NCI-H774 (cell line): ENCODE measurements at places on chromosomes 12 and 14.

- DNase-seq = no peak
Measured at GRCh38 chr14:99047441-99048031, 224.5 kb downstream of the BCL11B start.

DNA sequence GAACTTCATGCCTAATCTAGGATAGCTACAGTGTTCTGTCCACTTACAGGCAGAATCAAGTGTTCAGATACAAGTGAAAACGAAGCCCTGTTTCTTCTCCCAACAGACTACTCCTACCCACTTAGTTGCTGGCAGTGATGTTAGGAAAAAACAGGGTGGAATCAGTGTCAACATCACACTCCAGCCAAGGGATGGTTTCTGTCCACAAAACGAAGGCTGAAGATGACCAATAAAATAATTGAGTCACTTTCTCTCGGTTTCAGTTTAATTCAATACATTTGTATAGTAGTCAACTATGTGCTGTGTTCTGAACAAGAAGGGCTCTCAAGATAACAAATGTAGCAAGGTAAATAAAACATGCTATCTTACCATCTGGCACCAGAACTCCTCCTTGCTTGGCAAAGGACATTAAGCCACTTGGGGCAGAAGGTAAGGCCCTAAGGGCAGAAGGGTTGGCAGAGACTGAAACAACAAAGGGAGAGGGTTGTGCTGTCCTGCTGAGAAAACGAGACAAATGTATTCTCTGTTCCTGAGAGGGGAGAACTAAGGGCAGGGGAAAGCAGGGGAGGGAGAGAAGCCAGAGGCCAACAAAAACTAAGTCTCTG lies 393.6 kb downstream of the DPF3 start:
- DNase-seq = no peak

- DNase-seq = no peak
Measured at GRCh38 chr12:57164966-57165625, 17.7 kb upstream of the LRP1-AS start.

DNA sequence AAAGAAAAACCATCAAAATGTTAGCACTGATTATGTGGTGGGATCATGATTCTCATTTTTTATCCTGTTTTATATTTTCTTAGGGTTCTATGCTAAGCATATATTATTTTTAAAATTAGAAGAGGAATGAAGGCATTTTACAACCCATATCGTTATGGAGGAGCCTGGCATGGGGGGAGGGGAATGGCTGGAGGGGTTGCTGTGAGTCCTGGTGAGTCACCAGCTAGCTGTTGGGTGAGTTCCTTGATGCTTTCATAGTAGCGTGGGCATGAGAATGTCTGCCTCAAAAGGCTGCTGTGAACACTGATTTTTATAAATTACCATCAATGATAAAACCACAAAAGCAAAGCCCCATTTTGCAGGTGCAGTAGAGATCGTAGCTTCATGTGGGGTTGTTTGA lies 46.9 kb downstream of the C14orf132 start:
- no peak for DNase-seq

DNA sequence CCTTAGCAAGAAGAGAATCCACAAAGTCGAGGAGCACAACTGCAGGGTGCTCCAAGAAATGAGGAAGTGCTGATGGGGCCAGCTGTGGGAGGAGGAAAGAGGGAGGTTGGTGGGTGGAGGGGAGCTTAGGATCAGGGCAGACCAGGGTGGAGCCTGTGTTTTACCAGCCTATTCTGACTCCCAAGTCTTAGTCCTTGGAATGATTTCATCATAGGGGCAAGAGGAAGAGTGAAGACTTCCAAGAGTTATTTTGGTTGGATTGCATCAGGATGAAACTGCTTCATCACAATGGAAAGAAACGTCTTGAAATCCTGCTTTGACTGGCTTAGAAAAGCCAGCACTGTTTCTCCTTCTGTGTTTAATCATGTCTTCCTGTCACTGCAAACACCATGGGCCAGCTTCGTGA lies 194.0 kb downstream of the DPF3 start:
- DNase-seq = no peak

DNA sequence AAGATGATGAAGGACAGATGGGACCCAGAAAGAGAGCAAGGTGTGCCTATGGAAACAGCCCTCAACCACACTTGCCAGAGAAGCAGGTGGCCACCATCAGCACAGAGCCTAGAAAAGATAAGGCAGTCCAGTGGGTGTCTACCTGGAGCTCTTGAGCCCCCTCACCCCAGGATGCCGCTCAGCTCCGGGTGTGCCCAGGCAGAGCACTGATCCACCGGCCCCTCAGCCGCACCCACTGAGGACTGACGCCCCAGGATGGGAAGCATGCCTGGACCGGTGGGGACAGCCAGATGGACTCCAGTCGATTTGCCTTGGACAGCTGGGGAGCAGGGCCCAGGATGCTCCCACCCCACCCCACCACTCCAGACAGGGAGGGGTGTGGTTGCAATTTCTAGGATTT lies 15.1 kb upstream of the ZFP36L1 start:
- DNase-seq = no peak

DNA sequence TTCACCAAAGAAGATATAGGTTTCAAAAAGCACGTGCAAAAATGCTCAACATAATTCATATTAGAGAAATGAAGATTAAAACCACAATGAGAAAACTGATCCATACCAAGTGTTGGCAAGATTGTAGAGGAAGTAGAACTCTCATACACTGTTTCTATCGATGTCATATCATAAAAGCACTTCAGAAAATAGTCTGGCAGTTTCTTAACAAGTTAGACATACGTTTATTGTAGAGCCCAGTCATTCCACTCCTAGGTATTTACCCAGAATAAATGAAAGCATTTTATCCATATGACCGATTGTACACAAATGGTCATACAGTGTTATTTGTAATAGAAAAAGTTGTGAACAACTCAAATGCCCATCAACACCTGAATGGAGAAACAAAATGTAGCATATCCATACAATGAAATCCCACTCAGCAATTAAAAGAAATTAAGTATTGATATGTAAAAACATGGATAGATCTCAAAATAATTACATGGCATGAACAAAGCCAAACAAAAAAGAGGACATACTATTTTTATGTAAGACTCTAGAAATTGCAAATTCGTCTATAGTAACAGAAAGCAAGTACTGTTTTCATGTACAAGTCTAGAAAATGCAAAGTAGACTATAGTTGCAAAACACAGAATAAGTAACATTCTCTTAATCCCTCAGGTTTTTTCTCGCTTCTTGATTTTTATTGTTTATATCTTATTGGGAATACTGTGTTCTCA lies 41.0 kb downstream of the USP15 start:
- no peak for DNase-seq

DNA sequence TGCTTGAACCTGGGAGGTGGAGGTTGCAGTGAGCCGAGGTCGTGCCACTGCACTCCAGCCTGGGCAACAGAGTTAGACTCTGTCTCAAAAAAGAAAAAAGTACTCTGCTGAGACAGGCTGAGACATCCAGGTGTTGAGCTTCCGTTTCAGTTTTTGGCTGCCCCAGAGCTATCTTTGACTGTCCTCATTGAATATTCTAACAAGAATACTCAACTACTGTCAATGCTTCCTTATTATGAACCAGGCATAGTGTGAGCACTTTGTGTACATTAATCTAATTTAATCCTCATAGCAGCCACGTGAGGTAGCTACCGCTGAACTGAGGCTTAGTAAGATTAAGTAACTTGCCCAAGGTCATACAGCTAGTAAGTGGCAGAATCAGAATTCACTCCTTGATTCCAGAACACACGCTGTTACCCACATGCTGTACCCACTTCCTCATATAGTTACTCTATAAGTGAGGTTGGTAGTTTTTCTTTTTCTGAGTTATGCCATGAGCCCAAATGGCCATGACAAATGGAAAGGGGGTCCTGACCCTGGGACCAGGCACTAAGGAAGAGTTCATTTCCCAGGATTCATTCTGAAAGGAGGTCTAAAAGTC lies 11.3 kb downstream of the ALDH1L2 start:
- no peak for DNase-seq

GRCh38 chr12:3551976-3552725 lies 61.1 kb downstream of the PRMT8 start:
- no peak for DNase-seq

DNA sequence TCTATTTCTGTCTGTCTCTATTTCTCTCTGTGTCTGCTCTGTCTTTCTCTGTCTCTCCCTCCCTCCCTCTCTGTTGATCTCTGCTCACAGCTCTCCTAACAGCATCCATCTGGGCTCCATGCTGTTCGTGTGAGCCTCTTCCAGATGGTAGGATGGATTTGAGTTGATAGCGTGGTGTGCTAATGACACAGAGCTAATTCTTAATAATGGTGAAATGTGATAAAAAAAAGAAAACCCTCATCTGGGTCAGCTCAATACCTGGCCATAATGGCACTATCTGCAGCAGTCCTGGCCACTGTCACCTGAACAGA lies 96.4 kb downstream of the AACS start:
- DNase-seq = no peak

- DNase-seq = no peak
Measured at GRCh38 chr12:76921891-76922664, 43.3 kb upstream of the CSRP2 start.

DNA sequence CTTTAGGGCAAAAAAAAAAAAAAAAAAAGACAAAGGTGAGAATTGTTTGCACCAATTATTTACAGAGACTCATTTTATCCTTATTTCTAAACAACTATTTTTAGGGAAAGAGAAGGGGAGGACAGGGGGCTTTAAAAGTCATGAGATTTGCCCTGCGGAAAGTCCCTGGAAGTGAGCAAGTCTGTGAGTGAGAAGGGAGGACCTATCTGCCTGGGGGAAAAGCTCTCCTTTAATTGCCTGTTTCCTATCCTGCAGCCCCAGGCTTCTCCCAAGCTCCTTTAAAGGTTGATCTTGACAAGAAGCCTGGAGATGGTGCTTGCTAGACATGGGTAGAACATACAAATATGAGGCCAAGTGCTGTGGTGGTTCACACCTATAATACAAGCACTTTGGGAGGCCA lies 8.3 kb upstream of the CHST11 start:
- no peak for DNase-seq

- DNase-seq = no peak
Measured at GRCh38 chr14:20400589-20400964, 12.7 kb downstream of the TEP1 start.

DNA sequence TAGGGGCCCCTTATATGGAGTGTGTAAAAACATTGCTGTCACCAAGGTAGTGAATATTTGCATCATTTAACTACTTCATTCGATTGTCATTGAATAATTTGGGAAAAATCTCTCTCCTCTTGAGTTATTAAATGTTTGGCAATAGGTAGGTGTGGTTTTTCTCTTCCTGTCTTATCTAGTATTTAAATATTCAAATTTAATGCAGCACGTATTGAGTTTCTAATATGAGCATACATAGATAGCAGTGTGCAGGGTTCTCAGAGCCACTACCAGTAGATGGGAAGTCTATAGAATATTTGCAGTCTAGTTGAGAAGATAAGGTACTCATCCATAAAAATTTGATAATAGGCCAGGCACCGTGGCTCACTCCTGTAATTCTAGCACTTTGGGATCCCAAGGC lies 16.7 kb downstream of the PALS1 start:
- DNase-seq = no peak
